Gastrocnemius medialis (tissue), 4 donors: ENCODE measurements at places on chromosomes 7 and 10. TPM values are rescaled to one million over a fixed set of nuclear protein-coding genes. Genes with fewer than 3 reads are reported as not detected.
A peak's percentile ranks its signal among the peaks of the same experiment; 100 is the strongest.

DNA sequence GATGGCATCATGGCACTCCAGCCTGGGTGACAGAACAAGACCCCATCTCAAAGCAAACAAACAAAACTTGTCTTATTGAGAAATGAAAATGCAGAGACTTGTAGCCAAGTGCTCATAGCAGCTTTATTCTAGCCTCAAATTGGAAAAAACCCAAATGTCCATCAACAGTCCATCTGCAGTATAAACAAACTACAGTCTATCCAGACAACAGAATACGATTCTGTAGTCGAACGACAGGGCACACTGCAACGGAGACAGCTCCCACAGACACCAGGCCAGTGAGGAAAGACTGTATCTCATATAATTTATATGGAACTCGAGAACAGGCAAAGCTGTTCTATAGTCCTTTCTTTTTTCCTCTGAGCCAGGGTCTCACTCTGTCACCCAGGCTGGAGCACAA, 40.8 kb upstream of the SUN1 start:
- no peaks in the 10 kb centered on the region for H3K36me3 ChIP-seq
- no peak overlapping the region for H3K4me3 ChIP-seq
- H3K4me1 ChIP-seq: peaks cover 19% of the 10 kb centered on the region
- H3K27ac ChIP-seq: no peak overlapping the region

DNA sequence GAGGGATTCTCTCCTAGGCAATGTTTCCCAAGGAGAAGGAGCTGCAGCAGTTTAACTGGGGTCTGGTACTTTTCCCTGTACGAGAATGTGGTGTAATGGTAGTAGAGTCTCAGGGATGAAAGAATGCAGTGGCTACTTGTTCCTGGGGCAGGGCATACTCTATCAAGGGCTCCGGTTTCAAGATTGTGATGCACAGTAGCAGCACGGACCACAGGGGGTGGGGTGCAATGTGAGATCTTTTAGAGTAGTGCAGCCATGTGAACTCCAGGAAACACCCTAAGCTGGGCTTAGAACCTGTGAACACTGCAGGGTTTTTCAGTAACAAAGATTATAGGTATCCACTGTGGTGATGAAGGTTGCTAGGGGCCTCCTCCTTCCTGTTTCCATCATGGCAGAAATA, 903.9 kb downstream of the NRG3 start:
- no peaks in the 10 kb centered on the region for H3K4me1 ChIP-seq
- no peak overlapping the region for H3K4me3 ChIP-seq
- H3K27ac ChIP-seq: no peak overlapping the region
- H3K27me3 ChIP-seq: no peaks in the 10 kb centered on the region

The LIPF gene
- total RNA-seq: not detected

GRCh38 chr7:43686991-43687390, 42.3 kb downstream of the COA1 start:
- no peaks in the 10 kb centered on the region for H3K36me3 ChIP-seq
- no peak for DNase-seq
- peaks cover 10% of the 10 kb centered on the region for H3K4me1 ChIP-seq
- H3K4me3 ChIP-seq: no peak overlapping the region
- H3K27me3 ChIP-seq: no peaks in the 10 kb centered on the region

DNA sequence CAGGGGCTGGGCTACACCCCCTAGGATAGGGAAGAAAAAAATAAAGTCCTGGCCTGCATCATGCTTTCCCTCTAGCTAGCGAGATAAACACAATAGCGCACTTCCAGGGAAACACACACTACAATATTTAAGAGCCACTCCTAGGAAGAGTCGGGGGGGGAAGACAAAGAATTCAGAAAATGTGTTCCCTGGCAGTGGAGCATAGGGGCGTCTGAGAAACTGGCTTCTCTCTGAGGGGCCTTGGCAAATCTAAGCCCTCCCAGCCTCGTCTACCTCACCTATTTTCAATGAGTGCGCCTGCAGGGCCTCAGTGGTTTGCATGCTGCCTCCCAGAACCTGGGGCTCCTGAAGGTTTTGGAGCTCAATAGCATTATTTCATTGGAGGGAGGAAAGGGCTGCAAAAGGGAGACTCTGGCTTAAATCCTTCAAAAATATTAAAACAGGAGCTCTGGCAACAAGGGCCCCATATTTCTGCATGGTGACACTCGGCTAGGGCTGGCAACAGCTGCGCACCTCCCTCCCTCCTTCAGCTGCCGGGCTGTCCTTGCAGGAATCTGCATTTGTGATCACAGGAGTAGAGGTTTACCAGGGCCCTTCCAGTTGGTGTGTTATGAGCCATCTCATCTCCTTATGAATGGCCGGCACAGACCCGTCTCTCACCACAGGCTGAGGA, 10.8 kb downstream of the ANXA11 start:
- H3K27ac ChIP-seq: peak overlapping the region; percentile 95
- no peaks in the 10 kb centered on the region for H3K36me3 ChIP-seq
- no peak overlapping the region for H3K4me3 ChIP-seq
- no peak for DNase-seq

DNA sequence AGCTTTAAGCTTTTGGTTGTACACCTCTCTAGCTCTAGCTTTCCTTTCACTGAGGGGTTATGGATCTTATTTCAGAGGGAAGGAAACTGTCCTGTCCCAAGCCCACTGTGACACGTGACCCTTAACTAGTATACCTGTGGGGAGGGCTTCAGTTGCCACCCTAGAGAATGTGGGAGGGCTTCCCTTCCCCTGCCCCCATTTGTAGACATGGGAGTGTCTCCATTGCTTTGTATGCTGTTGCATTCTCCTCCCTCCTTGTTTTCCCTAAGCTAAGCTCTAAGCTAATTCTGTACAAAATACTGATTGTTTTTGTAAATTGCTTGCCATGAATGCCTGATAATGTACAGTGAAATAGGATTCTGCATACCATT, 11.2 kb downstream of the LUC7L2 start:
- no peak overlapping the region for H3K4me3 ChIP-seq
- no peak overlapping the region for H3K27ac ChIP-seq
- H3K36me3 ChIP-seq: peaks cover 6% of the 10 kb centered on the region

GRCh38 chr10:125146791-125147579, 13.4 kb downstream of the CTBP2 start:
- peaks cover 5% of the 10 kb centered on the region for H3K36me3 ChIP-seq
- peaks cover 74% of the 10 kb centered on the region for H3K4me1 ChIP-seq
- peak; percentile 51 for DNase-seq
- H3K27me3 ChIP-seq: no peaks in the 10 kb centered on the region
- H3K27ac ChIP-seq: peak overlapping the region; percentile 97

GRCh38 chr7:51645702-51646298, 329.2 kb upstream of the COBL start:
- no peak overlapping the region for H3K27ac ChIP-seq
- no peak overlapping the region for H3K4me3 ChIP-seq
- no peaks in the 10 kb centered on the region for H3K4me1 ChIP-seq
- no peak for DNase-seq

The SEMA3C gene
- 58.5 TPM for total RNA-seq

GRCh38 chr10:91416339-91416855, 6.3 kb downstream of the HECTD2 start:
- peaks cover 8% of the 10 kb centered on the region for H3K4me1 ChIP-seq
- no peaks in the 10 kb centered on the region for H3K27me3 ChIP-seq
- no peak overlapping the region for H3K27ac ChIP-seq
- no peak overlapping the region for H3K4me3 ChIP-seq

DNA sequence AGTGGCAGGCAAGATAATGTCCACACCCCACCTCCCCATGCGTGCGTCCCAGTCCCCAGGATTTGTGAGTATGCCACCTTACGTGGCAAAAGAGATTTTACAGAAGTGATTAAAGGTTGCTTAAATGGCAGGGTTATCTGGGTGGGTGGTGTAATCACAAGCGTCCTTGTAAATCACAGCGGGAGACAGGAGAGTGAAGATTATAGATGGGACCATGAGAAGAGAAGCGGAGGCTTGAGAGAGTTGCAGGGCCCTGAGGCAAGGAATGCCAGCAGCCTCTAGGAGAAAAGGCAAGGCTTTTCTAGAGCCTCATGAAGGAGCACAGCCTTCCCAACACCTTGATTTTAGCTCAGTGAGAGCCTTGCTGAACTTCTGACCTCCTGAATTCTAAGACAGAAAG, 10.2 kb downstream of the ZRANB1 start:
- no peak for DNase-seq
- no peak overlapping the region for H3K4me3 ChIP-seq
- H3K36me3 ChIP-seq: no peaks in the 10 kb centered on the region

- no peaks in the 10 kb centered on the region for H3K27me3 ChIP-seq
- peaks cover 3% of the 10 kb centered on the region for H3K4me1 ChIP-seq
- H3K27ac ChIP-seq: no peak overlapping the region
Observed at GRCh38 chr10:91251430-91252056, 31.1 kb downstream of the PCGF5 start.

The SLC18A2 gene
- 0.39 TPM for total RNA-seq

- DNase-seq: no peak
- H3K27ac ChIP-seq: no peak overlapping the region
- H3K4me1 ChIP-seq: peaks cover 12% of the 10 kb centered on the region
- no peaks in the 10 kb centered on the region for H3K27me3 ChIP-seq
- H3K4me3 ChIP-seq: no peak overlapping the region
Observed at GRCh38 chr7:132475669-132476116, 100.6 kb downstream of the PLXNA4 start.

DNA sequence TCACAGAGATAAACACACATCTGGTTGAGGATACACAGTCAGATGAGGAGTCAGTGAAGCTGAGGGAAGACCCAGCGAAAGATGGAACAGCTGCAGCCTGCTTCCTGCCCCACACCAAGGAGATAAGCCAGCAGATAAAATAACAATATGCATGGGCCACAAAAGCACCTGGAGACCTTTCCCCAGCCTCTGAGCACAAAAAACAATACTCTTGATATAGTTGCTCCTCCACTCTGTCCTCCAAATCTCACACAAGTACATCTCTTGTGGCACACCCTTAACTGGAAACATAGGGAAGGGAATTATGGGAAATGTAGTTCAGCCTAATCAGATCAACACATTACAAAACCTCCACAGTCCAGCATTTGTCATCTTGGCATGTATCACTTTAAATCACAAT, 9.7 kb upstream of the FHIP2A start:
- no peaks in the 10 kb centered on the region for H3K4me1 ChIP-seq
- no peak overlapping the region for H3K27ac ChIP-seq

DNA sequence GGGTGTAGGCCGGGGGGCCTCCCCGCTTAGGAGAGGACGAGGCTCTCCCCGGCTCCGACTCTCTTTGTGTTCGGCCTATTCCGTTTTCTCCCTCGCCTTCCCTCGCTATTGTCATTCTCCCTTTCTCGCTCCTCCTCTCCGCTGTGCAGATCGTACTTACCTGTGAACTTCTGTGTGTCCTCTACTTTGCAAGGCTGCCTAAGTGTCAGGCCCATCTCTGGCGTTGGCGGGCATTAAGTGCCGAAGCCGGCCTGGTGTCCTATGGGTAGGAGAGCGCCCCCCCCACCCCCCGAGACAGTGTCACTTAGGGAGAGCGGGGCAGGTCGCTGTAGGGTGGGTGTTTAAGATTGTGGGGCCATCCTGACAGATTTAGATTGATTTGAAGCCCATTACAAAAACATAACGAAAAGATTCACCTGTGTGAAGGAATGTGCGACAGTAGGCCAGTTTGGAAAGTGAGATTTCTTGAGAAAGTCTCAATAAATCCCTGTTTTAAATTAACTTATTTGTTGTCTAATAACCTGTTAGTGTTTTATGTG, 579 bp downstream of the RBM33 start:
- H3K4me1 ChIP-seq: peaks cover 29% of the 10 kb centered on the region
- peak overlapping the region; percentile 96 for H3K27ac ChIP-seq
- H3K27me3 ChIP-seq: no peaks in the 10 kb centered on the region
- no peaks in the 10 kb centered on the region for H3K36me3 ChIP-seq
- H3K4me3 ChIP-seq: peak overlapping the region; percentile 90

DNA sequence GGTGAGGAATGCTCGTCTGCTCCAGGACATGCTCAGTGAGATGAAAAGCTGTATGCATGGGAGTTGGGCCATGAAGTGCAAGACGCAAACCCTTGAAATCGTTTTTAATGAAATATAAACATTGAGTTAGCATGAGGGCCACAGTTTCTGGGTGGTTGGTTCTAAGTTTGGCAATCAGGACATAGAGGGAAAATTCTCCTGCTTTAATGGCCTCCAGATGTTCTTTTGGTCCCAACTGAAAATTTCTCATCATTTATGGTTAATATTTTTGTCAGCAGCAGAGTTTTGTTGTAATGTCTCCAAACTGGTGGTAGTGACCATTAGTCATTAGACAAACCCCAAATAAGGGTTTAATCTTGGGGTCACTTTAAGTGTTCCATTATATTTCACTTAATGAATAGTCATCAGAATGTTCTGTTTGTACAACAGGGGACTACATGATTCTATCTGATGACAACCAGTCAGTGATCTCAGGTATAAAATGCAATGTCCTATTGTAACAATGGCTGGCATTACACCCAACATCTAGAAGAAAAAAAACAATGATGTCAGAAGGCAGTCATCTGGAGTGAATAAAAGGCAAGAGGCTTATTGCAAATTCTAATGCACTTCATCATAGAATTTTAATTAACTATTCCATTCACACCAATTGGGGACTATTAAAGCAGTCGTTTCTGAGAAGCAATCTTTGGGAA, 197.4 kb downstream of the JCAD start:
- H3K27ac ChIP-seq: peak overlapping the region; percentile 84
- DNase-seq: no peak
- no peaks in the 10 kb centered on the region for H3K36me3 ChIP-seq
- no peaks in the 10 kb centered on the region for H3K27me3 ChIP-seq
- H3K4me1 ChIP-seq: peaks cover 51% of the 10 kb centered on the region

- no peaks in the 10 kb centered on the region for H3K36me3 ChIP-seq
- peaks cover 4% of the 10 kb centered on the region for H3K27me3 ChIP-seq
- no peak overlapping the region for H3K4me3 ChIP-seq
- H3K4me1 ChIP-seq: no peaks in the 10 kb centered on the region
Observed at GRCh38 chr7:69577221-69577620, 21.1 kb upstream of the AUTS2 start.

GRCh38 chr7:157805713-157806112, 468.9 kb downstream of the DNAJB6 start:
- H3K36me3 ChIP-seq: no peaks in the 10 kb centered on the region
- H3K27me3 ChIP-seq: no peaks in the 10 kb centered on the region
- H3K4me1 ChIP-seq: no peaks in the 10 kb centered on the region
- no peak for DNase-seq
- H3K4me3 ChIP-seq: no peak overlapping the region
- no peak overlapping the region for H3K27ac ChIP-seq

DNA sequence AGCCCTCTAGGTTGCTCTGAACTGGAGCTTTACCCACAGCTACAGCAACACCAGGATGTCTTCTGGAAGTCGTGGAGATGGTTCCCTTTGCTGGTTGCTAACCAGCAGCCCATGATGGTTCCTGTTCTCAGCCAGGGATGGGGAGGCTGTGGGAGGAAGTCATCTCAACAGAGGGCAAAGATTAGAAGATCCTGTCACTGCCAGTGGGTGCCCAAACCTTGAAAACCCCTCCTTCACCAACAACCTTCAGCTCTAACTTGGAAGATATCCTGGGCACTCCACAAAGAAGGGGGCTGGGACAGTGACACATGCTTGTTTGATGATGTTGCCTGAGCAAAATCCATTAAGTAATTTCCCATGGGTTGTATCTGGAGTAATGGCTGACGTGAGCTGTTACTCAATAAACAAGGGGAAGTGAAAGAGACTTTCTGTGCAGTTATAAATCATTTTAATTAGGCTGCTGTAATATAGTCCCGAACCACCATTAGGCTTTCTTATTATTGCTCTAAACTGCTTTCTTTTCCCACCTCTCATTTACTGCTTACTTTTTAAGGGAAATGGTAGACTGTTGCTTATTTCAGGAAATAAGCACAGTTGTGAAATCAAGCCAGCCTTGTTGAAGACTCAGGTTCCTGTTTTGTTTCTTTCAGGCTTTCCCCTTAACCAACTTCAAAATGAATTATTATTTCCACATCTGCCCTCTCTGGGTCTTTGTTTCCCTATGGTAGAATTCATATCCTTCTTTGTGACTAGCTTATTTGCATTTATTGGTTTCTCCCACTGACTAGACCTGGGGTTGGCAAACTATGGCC, 124.8 kb downstream of the PPP1R17 start:
- no peak for DNase-seq
- H3K27ac ChIP-seq: no peak overlapping the region
- H3K27me3 ChIP-seq: no peaks in the 10 kb centered on the region
- H3K4me3 ChIP-seq: no peak overlapping the region
